CD8-positive, alpha-beta memory T cell (primary cell): ENCODE measurements at places on chromosomes 6 and 20. TPM values are rescaled to one million over a fixed set of nuclear protein-coding genes. Genes with fewer than 3 reads are reported as not detected.

DNA sequence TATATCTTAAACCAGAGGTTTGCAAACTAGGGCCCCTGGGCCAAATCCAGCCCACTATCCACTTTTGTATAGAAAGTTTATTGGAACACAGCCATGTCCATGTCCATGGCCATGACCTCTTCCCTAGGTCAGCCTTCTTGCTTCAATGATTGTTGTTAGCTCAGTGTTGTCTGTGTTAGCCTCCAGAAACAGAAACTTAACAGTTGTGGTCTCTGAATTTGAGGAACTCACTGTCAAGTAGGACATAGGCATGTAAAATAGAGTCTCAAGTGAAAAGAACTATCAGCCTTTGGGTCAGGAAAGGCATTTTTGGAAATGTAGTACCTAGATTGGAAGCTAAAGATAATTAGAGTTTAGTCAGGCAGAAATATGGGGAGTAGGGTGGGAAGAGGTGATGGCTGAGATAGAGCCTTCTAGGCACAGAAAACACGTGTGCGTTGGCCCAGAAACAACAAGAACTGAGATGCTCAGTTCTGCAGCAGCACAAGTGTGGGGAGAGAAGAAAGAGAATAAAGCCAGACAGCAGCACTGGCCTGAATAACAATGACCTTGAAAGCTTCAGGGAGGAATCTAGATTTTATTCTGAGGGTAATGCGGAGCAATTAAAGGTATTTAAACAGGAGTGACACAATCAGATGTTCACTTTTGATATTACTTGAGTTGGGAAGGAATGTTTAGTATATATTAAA, 87.0 kb upstream of the OLIG3 start:
- DNase-seq = no peak

GRCh38 chr6:35018746-35019145, 122.4 kb downstream of the TCP11 start:
- DNase-seq = no peak

DNA sequence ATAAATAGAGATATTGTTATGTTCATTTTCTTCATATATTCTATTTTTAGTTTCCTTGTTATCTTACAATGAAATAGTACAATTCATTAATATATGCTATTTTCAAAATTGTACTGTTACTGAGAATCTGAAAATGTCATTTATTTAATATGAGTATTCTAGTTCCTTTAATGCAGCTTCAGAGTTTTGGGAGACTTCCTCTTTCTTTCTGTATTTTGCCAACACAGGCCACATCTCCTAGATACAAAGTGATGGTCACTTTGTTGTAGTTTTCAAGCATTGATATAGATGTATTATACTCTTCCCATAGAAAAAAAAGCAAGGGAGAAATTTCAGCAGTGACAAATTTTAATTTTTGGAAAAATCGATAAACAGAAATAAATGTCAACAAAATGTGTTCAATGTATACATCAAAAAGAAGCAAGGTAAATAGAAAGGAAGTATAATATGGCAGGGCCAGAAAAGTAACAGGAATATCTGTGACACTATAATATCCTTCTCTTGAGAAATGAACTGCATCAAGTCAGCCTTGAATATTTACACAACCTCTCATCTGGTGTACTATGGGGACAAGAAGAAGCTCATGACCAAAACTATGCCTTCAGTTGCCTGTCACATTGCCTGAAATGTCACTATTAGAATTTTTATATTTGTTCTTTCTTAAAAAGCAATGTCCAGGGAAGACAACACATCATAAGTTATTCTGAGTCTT, 396.0 kb downstream of the TBC1D32 start:
- DNase-seq = no peak

DNA sequence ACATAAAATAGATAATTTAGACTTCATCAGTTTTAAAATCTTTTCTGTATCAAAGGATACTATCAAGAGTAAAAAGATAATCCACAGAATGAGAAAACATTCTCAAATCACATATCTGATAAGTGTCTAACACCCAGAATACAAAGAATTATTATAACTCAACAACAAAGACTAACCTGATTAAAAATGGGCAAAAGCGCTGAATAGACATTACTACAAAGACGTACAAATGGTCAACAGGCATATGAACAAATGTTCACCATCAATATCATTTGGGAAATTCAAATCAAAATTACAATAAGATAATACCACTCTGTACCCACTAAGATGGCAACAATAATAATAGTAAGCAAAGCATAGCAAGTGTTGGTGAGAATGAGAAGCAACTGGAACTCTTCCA, 503.8 kb downstream of the CDH26 start:
- DNase-seq = no peak

ABRACL gene
- 145 TPM for total RNA-seq

SLPI gene
- total RNA-seq = not detected

PLN gene
- not detected for total RNA-seq
